ENCODE measurements at places on chromosomes 1 and 21.

DNA sequence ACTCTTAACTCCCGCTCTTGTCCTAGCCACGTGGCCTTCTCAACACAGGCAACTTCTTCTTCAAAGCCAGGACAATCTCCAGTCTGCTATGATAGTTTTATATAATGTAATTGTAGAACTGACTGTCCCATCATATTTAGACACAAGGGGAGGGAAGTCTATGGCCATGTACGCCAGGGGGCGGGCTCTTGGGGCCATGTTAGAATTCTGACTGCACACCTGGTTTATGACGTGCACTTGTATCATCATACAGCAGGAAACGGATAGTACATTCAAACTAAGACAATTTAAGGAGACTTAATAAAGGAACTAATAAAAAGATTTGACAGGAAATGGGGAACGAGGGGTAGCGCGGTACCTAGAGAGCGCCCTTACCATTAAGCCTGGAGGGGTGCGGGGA lies 21.5 kb downstream of the DMRTB1 start:
- no peak for DNase-seq

DNA sequence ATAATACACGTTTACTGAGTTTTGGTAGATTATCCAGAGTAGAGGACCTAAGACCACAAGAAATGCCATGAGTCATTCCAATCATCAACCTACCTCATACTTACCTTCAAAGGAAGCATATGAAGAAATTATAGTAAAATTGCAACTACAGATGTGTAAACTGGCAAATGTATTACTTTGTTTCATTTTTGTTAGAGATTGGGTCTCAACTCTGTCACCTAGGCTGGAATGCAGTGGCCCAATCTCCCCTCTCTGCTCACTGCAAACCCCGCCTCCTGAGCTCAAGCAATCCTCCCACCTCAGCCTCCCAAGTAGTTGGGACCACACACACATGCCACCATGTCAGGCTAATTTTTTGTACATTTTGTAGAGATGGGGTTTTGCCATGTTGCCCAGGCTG lies 5.2 kb downstream of the TMCO1 start:
- no peak for DNase-seq

- DNase-seq: peak; percentile 30
These were observed at the start of gene COL6A2 for GRCh38 chr21:46097336-46098293. Gene COL6A2, plus strand, starts transcription at chr21:46098112.

- DNase-seq: no peak
These were observed 24.7 kb upstream of the IGSF5 start for GRCh38 chr21:39720126-39720778.

GRCh38 chr1:29453502-29454240 lies 217.3 kb downstream of the PTPRU start:
- no peak for DNase-seq

DNA sequence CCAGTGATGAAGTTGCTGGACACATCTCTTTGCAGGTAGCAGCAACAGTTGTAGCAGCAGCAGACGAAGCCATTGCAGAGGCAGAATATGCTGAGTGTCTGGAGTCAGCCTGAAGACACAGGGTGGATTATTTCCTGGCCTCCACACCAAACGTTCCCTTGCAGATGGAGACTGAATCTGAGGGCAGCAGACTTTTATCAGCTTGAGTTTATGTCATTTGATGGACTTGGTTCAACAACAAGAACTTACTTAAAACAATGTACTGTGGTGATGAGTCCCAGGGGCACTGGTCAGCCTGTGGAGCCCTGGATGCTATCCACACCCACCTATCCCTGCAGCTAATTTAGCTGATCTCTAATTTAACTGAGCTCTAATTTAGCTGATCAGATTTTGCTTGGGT lies 17.1 kb upstream of the MPZL1 start:
- no peak for DNase-seq

DNA sequence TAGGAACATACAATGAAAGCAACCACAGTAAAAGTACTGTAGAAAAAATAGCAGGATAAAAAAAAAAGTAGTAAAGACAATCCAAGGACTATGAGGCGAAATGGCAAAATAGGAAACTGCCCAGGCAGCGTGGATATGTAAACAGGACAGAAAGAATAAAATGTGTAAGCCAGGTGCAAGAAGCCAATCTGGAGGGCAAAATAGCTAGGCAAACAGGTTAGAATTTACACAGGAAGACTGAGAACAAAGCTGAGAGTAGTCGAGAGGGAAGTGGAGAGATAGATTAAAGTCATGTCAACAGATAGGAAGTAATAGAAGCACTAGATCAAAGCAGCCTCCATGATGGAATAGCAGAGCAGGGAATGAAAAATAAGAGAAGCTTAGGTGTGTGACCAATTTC lies 124.2 kb upstream of the B3GALT2 start:
- no peak for DNase-seq

GRCh38 chr21:33860332-33860879 lies 55.2 kb downstream of the ATP5PO start:
- DNase-seq: no peak

DNA sequence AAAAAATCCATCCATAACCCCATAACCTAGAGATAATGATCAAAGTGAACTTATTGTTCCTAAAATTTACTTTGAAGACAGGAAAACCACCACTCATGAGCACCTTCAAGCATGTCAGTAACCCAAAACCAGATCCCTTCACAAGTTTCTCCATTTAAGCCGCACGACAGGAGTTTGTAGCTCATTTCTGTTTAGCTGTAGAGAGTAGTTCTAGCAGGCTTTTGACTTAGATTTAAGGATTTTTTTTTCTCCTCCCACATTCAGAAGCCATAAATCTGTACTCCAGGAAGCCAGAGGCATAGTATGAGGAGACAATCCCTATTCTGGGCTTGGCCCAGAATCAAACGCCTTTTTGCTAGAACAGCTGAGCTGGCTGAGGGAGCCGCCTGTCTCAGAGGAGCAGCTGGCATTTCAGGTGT lies 25.6 kb downstream of the TOMM20 start:
- no peak for DNase-seq
